ENCODE measurements at places on chromosomes 5 and 9. TPM values are rescaled to one million over a fixed set of nuclear protein-coding genes. Genes with fewer than 3 reads are reported as not detected.

DNA sequence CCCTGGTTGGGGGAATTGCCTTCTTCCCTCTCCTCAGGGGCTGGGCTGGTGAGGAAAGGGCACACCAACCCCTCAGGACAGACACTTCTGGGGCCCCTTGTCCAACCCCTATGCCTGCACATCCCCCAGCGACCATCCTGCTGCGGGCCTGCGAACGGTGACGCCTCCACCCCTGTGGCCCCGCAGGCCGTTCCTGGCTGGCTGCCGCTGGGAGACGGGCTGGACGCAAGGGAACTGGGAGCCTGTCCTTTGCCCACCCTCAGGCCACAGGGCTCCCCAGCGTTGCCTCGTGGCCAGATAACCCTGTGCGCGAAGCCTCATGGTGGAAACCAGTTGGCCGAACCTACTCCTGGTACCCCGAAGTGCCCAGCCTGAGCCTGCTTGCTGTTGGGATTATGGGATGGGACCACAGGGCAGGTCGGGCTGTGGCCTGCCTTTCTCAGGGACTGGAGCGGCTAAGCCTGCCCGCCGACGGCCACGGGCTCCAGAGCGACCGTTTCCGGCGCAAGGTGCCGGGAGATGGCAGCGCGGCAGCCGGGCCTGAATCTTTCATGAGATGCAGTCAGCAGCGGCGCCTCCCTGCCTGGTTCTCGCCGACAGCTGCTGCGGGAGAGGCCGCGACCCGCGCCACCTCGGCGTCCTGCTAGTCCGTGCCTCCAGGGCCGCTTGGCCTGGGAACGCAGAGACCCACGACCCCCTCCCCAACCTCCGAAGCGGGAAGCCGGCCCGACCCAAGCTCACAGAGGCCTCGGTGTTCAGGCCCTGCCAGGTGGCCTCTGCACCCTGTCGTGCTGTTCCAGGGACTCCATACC, 6.5 kb upstream of the PITX1 start:
- no peak for DNase-seq

GRCh38 chr9:87684627-87685219, 41.2 kb upstream of the CTSL start:
- DNase-seq: peak; percentile 25

DNA sequence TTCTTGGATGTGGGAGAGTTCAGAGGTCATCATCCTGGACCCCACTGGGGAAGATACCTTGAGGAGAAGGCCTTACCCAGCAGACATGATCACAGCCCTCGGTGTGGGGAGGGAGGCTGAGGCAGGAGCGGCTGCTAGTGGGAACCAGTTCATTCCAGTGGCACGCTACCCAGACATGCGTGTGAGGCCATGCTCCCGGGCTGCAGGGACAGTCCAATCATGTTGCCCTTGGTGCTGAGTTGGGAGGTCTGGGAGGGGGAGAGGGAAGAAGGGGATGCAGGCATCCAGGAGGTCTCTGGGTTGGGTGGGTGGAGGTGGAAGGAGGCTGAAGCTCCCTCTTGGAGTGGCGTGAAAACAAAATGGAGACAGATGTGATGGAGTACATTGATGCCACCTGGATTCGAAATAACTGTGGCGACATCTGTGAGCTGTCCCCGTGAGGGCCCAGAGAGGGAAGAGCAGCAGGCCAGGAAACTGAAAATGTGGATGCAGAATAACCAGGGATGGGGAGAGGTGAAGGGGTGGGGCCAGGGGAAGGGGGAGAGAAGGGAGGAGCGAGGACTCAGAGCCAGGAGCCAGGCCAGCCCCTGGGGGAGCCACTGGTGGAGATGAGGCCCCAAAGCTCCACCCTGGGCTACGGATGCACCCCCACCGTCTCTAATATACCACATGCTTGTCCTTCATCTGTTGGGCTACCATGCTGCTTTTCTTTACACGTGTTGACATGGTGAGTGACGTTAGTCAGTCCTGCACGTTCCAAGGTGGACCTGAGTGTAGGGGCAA, 16.2 kb downstream of the NDUFS6 start:
- no peak for DNase-seq

GRCh38 chr9:101848485-101848919, 110.1 kb upstream of the GRIN3A start:
- DNase-seq: no peak

DNA sequence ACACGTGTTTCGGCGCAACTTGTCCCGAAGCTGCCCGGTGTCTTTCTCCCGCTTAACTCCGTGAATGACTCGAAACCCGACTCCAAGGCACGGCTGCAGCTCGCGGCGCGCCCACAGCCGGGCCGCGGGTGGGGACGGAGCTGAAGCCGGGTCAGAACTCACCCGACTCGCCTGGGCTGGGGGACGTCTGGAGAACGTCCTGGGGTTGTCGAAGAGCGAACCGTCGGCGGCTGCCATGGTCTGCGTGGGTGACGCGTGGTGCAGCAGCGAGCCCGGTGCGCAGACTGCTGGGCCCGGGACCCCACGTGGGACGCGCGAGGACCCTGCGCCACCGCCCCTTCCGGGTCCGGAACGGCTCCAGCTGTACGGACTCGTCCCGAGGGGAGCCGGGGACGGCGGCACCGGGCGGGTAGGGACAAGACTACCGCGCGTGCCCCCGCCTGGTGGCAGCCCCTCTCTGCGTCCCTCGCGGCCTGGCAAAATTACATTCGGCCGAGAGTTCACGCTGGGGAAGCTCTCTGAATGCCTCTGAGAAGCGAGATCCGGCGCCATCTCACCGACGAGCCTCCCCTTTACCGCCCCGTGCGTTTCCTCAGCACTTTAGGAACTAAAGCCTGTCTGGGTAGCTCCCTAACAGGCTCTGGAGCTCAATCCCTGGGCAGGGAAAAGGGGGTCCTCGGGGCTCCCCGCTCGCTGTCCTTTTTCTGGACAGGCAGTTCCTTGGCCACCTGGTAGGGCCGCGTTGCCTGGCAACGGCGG, at the start of gene DDX31:
DDX31 (minus strand) TSS at position 286 of the 759 bp plus-strand sequence; CDS start at position 237, 49 bp downstream.
- peak; percentile 80 for DNase-seq

DNA sequence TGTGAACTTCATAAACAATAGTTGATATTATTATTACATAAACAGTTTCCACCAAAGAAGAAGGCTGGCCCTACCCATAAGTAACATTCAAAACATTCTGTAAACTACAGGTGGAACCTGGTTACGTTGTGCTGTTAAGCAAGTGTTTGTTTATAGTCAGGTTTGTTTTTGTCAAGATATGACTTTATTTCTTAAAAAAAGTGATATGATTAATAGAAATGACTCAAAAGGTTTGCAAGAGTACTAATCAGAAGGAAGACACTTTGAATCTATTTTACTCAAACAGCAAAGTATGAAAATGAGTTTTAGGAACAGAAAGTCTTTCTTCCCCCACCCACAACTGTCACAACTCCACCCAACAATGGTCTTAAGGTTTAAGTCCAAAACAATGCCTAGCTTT, 220.8 kb downstream of the PLK2 start:
- DNase-seq: no peak

The ST8SIA4 gene
- total RNA-seq: 13.9 TPM

Measured in LHCN-M2 (cell line).